Ascending aorta (tissue), 2 donors: ENCODE measurements at places on chromosomes 7 and 10.

- DNase-seq, result no peak
- H3K4me3 ChIP-seq, result no peak overlapping the region
- peaks cover 5% of the 10 kb centered on the region for H3K4me1 ChIP-seq
- H3K36me3 ChIP-seq, result no peaks in the 10 kb centered on the region
- no peak overlapping the region for H3K27ac ChIP-seq
Observed at GRCh38 chr10:4672201-4672600, 153.8 kb upstream of the AKR1E2 start.

- H3K36me3 ChIP-seq, result no peaks in the 10 kb centered on the region
- no peak overlapping the region for H3K4me3 ChIP-seq
- no peak for DNase-seq
- no peaks in the 10 kb centered on the region for H3K4me1 ChIP-seq
- H3K27me3 ChIP-seq, result no peaks in the 10 kb centered on the region
- no peak overlapping the region for H3K27ac ChIP-seq
Observed at GRCh38 chr7:69564454-69565417, 33.5 kb upstream of the AUTS2 start.

GRCh38 chr7:148367731-148368475, 222.7 kb upstream of the C7orf33 start:
- H3K27me3 ChIP-seq, result no peaks in the 10 kb centered on the region
- H3K4me3 ChIP-seq, result no peak overlapping the region
- no peak for DNase-seq
- H3K4me1 ChIP-seq, result no peaks in the 10 kb centered on the region
- no peak overlapping the region for H3K27ac ChIP-seq

DNA sequence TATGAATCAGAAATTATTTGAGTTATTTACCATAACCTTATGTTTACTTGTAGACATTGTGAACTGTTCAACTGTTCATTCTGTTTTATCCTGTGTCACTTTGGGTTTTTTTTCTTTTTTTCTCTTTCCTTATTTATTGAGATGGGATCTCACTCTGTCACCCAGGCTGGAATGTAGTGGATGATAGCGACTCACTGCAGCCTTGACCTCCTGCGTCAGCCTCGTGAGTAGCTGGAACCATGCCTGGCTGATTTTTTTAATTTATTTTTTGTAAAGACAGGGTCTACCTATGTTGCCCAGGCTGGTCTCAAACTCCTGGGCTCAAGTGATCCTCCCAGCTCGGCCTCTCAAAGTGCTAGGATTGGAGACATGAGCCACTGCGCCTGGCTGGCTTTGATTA, 97.1 kb downstream of the CSTF2T start:
- DNase-seq, result no peak
- no peak overlapping the region for H3K27ac ChIP-seq
- H3K27me3 ChIP-seq, result no peaks in the 10 kb centered on the region
- H3K4me1 ChIP-seq, result no peaks in the 10 kb centered on the region
- H3K4me3 ChIP-seq, result no peak overlapping the region
